ENCODE measurements at places on chromosomes 7 and 10. TPM values are rescaled to one million over a fixed set of nuclear protein-coding genes. Genes with fewer than 3 reads are reported as not detected.

Gene STEAP1B
- not detected for total RNA-seq

Gene GTF2IRD1
- total RNA-seq = 25.1 TPM

Gene BICC1
- total RNA-seq = 91.3 TPM

Gene ASIC3
- total RNA-seq = 1.6 TPM

Gene ZNF394
- total RNA-seq = 17.8 TPM

Gene UCN3
- total RNA-seq = not detected

Gene OR6V1
- not detected for total RNA-seq

- DNase-seq = no peak
Observed at GRCh38 chr10:14574291-14574690, 200.4 kb downstream of the FAM107B start.

- no peak for DNase-seq
Observed at GRCh38 chr7:125930848-125931247, 1001.2 kb upstream of the POT1 start.

- DNase-seq = no peak
Observed at GRCh38 chr7:155680864-155681263, 36.4 kb downstream of the RBM33 start.

DNA sequence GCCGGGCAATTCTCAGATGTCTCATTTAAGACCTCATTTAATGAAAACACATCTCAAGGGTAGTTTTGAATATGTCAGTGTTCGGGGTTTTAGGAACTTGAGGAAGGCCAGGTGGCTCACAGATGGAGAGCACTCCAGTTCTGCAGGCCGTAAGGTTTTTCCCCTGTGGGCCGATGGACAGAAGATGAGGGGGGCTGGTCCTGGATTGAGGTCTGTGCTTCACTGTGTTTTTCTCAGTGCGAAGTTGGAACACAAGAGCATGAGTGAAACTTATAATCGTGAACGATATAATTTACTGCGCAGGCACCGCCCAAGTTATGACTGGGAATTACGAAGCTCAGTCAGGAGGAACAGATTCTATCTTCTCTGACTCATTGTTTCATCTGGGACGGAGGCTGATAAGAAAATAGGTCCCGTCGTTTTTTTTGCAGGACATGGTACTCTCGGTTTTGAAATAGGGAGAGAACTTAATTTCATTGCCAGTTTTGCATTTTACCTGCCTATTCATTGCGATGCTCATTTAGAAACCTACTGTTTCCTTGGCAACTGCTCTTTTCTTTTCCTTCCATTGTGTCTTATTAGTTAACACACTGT is 591.0 kb upstream of the PFKP start:
- no peak for DNase-seq

GRCh38 chr7:157930926-157931466 is 594.2 kb downstream of the DNAJB6 start:
- no peak for DNase-seq

DNA sequence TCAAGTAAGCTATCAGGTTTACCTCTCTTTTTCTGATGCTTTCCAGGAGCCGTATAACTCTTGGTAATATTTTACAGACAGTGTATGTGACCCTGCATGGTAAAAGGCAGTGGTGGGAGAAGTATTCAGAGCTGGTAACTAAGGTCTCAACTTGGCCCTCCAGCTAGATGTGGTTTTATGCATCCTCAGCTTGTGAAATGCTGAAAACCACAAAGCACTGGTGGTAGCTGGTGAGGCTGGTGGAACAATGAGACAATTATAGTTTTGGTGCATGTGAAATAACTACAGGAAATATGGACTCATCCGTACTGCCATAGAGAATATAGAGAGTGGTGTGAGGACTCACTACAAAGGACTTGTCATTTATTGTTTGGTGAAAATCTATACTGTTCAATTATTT is 383.0 kb upstream of the PCDH15 start:
- DNase-seq = no peak

DNA sequence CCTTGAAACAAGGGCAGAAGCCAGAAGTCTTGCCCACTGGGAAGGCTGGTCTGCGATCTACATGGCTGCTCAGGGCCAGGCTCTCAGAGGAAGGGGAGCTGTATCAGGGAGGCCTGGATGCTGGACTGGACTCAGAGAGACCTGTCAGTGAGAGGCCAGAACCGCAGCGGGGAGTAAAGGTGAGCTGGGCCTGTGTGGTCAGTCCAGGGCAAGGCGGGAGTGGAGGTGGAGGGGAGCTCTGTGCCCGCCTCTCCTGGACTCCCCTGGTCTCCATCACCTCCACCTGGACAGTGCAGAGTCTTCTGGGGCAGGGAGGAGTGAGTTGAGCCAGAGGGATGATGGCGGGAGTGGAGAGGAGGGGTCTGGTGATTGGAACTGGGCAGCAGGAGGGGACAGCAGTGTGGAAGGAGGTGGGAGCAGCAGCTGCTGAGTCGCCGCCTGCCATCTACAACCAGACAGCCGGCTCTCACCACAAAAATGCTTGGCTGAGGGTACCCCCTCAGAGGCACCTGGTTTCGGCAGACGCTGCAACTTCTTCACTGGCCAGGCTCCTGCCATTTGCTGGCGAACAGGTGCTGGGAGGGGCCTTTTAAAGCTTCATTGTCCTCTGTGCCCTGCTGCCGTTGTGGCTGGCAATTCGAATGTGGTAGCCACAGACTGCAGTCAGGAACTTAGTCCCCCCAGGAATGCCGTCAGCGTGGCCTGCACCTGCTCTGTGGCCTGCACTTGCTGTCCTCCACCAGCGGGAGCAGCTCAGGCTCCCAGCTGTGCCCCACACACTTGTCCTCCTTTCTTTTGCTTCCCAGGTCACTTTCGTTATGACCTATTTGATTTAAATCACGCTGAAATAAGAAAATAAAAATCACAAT is 3.5 kb downstream of the RASSF4 start:
- DNase-seq = no peak

DNA sequence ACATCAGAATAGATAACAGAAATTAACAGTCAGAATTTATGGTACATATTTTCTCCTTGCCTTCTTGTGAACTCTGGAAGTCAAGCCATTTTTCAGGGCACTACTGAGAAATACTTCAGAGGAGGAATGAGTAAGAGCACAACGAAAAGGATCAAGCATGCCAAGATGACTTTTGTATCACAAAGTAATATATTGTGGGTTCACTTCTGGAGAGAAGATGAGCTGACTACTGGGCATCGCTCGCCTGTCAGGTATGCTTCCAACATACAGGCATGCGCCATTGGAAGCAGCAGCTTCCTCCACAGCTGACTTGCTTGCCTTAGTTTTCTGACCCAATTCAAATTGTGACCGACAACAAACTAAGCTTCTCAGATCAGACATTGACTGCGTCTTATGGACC is 137.3 kb downstream of the VTI1A start:
- DNase-seq = no peak

DNA sequence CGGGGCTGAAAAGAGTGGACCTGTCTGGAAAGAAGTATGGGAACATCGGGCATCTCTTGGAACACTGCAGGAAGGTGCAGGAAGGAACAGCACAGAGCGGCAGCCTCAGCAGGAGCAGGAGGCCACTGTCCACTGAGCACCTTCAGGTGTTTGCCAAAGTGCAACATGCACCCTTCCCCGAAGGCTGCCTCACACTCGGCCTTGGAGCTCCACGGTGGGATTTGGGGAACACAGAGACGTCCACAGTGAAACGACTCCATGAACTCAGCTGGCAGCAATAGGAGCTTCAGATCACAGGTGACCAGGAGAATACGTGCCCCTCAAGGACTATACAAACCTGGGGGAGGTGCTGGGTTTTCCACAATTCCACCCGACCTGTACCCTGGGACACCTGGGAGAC is 140.3 kb upstream of the RET start:
- DNase-seq = no peak

- DNase-seq = no peak
Observed at GRCh38 chr10:49524496-49524895, 14.4 kb downstream of the ERCC6 start.

GRCh38 chr7:146138926-146139325 is 22.3 kb downstream of the CNTNAP2 start:
- no peak for DNase-seq

- DNase-seq = no peak
Observed at GRCh38 chr10:5887029-5887428, 2.7 kb downstream of the ANKRD16 start.

DNA sequence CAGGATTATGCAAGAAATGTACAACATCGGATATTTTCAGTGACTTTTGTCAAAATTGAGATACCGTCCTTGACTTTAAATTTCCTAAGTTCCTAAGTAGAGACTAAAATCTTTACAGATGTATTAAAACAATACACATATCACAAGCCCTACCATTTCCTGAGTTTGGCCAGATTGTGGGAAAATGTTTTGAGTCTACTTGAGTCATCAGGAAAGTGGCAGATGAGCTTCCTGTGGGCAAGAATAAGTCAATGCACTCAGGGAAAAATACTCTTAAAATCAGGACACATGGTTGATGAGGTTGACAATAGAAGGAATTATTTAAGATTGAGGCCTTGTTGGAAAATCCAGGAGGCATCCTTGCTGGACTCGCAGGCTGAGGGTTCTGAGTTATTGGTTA is 162.5 kb downstream of the SNX10 start:
- no peak for DNase-seq
